ENCODE measurements at places on chromosomes 2 and 18.

DNA sequence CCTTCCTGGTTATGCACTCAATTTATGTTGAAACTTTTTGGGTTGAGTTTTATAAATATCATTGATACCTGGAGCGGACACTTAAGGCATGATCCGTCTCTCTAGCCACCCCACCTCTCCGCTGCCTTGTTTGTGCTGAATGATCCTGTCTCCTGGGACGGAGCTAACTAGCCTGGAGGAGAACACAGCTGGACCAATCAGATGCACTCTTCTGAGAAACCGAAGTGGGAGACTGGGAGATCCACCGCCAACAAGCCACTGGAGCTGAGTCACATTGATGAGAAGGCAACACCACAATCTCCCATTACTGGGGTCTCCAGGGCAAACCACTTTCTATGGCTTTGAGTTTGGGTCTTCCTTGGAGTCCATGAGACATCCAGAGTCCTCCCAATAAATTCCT, 29.3 kb downstream of the CYP26B1 start:
- DNase-seq, result peak; percentile 34

DNA sequence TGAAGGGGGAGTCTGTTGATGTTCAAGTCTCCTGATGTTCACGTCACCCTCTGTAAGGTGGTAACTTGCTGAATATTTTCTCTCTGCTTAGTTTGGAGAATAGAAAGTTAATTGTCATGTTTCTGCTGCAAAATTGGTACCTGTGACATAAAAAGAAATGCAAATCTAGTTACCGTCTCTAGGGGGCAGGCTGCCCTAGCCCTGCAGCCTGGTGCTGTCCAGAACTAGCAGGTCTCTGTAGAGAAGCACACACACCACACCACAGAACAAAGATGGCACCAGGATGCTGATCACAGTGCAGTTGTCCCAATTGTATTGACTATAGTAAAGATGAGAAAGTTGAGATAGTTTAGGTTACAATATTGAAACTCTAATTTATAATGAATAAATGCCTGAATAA, 47.0 kb downstream of the SLC9A4 start:
- no peak for DNase-seq

- no peak for DNase-seq
Measured at GRCh38 chr2:224520064-224520463, 65.1 kb downstream of the CUL3 start.

DNA sequence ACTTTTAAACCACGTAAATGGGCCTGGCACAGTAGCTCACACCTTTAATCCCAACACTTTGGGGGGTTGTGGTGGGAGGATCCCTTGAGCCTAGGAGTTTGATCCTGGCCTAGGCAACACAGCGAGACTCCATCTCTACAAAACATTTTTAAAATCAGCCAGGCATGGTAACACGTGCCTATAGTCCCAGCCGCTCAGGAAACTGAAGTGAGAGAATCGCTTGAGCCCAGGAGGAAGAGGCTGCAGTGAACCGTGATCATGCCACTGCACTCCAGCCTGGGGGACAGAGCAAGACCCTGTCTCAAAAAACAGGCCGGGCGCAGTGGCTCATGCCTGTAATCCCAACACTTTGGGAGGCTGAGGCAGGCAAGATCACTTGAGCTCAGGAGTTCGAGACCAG, 12.2 kb downstream of the ROCK1 start:
- DNase-seq, result no peak

DNA sequence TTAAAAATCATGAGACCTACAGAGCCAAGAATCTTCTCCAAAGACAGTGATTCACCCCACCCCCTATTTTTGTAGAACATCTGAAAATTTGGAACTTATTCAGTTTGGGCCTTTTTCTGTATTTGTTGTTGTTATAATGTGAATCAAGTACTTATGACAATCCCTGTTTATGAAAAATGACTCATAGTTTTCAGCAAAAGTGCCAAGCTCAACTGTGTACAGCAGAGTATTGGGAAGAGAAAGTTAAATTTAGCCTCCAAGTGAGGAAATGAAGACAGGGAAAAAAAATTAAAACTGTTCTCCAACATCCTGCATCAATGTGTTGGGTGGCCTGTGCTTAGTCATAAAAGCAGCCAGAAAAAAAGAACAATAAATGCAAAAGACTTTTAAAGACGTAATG, 46.2 kb downstream of the LRATD1 start:
- DNase-seq, result no peak

DNA sequence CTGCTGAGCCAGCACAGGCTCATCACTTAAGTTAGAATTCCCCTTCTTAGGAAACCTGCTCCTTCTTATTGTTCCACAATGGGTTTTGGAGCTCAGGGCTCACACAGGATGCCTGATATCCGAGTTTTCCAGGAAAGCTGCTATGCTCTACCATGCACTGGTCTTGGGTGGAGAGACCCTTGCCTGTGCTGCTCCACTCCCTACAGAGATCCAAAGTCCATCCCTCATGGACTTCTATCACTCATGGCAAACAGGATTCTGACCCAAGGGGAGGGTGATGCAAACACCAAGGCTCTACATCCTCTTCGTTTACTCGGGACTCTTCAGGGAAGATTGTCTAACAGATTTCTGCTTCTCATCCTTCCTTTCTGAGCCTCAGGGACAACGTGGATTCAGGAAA, 5.2 kb downstream of the SULT1C2 start:
- no peak for DNase-seq

DNA sequence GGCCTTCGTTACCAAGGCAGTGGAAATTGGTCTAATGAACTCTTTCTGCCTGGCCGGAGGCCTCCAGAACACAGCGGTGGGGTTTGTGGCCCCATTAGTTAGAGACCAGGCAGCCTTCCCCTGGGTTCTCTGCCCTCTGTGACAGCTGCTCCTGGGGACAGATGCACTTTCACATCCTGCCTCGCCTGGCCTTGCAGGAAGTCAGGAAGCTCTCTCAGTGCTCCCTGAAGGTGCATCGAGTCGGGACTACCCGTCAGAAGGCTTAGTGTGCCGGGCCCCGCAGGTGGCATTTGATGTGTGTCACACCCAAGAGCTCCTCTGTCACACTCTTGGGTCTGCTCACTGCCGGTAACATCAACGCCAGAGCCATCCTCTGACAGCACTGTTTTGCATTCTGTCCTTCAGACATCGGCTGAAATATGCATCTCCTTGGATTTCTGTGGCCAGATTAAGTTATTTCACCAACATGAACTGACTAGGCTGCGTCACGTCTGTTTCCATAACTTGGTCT, 158.3 kb downstream of the LDLRAD4 start:
- peak; percentile 58 for DNase-seq

DNA sequence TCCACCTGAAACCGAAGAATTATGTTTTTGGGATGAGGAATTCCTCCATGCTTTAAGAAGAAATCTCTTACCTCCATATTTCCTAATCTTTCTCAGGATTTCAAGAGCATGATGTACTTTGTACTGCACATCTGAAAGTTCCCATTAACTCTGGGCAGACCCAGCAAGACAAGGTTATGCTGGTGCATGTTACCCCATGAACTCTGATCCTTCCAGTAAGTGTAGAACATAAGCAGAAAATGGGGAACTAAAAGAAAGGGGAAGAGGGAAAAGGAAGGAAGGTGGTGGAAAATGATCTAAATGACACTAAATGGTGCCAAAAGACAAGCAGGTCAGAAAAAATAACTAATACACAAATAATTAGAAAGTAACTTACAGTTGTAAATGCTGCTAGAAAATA, 50.7 kb downstream of the STRN start:
- DNase-seq, result no peak

- DNase-seq, result no peak
Measured at GRCh38 chr2:206255003-206255402, 19.5 kb upstream of the ZDBF2 start.

GRCh38 chr2:169193618-169194017, 124.3 kb downstream of the DHRS9 start:
- DNase-seq, result no peak

GRCh38 chr2:159131914-159132281, 154.6 kb downstream of the WDSUB1 start:
- peak; percentile 69 for DNase-seq

GRCh38 chr2:176677746-176678265, 408.6 kb downstream of the MTX2 start:
- DNase-seq, result no peak

DNA sequence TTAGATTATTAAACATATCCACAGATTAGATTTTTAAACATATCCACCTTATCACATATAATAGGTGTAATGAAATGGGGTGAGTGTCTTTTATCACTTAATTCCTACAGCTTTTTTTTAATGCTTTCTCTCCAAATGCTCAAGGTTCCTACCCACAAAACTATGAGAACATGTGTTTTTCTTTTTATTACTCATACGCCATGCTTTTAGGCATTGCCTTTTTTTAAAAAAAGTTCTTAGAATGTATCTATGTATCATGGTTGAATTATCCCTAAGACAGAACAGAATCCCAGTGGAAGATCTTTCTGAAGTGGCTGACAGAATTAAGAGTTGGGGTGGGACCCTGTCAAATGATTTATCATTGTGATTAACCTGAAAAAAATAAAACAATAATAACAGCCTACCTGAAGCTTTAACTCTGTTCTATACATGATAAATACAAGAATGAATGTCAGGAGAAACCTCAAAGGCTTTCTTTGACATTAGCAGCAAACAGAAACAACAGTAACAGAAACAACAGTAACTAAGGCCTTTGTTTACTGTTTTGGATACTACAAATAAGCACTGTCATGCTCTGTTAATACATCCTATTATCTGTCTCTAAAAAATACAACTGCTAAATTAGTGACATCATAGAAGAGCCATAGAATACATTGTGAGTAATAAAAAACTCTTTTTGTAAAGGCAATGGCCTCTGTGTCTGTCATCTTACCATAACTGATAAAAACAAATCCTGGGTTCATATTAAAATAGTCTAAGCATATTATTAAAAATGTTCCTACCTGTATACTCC, 4.1 kb upstream of the ZNF397 start:
- no peak for DNase-seq

DNA sequence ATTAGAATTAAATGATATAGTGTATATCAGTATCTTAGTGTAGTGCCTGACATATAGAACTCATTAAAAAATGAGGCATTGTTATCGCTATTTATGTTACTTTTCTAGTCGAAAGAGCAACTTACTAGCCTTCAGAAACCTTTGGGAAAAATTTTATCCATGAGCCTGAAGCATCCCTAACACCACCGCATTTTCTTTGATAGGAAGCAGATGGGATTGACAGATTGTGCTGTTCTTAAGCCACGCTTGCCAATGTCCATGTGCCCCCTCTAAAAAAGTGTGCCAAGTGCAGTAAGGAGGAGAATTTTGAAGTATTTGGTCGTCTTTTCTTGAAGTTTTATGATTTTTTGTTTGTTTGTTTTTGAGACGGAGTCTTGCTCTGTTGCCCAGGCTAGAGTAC, 29.1 kb downstream of the PPM1B start:
- DNase-seq, result no peak

DNA sequence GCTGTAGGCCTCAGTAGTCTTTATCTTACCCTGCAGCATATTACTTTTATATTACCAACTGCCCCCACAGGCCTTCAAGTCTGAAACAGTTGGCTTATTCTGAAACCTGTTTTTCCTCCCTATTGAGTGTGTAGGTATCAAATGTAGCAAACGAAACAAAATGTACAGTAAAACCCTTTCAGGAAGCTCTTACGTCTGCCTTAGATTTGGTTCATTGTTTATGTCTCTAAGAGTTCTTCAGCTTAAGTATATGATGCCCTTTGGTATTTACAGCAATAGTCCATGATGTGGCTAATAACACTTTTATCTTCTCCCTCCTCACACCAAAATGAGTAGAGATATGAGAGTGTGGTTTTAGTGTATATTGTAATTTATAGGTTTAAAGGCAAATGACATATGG, 108.8 kb downstream of the DOCK10 start:
- DNase-seq, result no peak

- DNase-seq, result no peak
Measured at GRCh38 chr2:71507476-71507875, 54.1 kb downstream of the DYSF start.

DNA sequence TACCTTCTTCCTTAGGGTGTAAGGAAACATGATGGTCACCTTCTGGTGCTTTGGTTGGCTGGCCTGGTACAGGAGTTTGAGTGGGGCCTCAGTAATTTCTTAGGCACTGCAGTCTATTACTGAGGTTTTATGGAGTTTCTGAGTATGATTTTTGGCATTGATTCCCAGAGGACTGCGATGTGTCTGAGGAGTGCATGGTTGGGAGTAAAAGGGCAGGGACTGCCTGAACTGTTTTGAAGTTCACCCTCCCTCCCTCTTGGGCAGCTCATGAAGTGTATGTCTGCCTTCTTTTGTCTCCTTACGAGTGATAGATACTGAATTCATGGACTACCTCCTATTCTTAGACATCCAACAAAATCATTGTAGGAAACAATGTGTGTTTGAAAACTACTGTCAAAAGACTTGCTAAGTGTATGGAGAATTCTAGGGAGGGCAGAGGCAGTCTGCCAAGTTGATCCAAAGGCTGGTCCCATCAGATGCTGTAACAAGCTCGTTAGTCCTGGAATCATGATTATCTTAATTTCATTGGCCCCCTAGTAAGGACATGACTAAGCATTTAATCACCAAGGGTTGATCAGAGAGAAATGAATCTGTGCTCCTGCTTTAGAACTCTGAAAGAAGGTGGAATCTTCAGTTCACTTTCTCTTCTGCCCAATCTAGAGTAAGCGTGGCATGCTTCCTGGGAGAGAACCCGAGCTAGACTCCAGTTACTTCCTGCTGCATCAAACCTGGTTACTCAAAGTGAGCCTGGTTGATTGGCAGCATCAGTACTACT, 26.5 kb downstream of the LYPD6B start:
- no peak for DNase-seq

GRCh38 chr2:60172801-60173200, 380.7 kb downstream of the BCL11A start:
- no peak for DNase-seq

Data from right atrium auricular region (tissue), 2 donors.